ENCODE measurements at places on chromosomes 3 and 15. TPM values are rescaled to one million over a fixed set of nuclear protein-coding genes. Genes with fewer than 3 reads are reported as not detected.

MFSD1 gene
- 22.7 TPM for polyA plus RNA-seq

MKRN3 gene
- not detected for polyA plus RNA-seq

GPR27 gene
- polyA plus RNA-seq = 1.4 TPM

GOLGA8T gene
- polyA plus RNA-seq = not detected

OR5K2 gene
- polyA plus RNA-seq = not detected

IP6K1 gene
- polyA plus RNA-seq = 7.7 TPM

UNC13C gene
- 0.03 TPM for polyA plus RNA-seq

CAPN3 gene
- 22.1 TPM for polyA plus RNA-seq

HESX1 gene
- 1.00 TPM for polyA plus RNA-seq

CCR4 gene
- polyA plus RNA-seq = not detected

C15orf39 gene
- polyA plus RNA-seq = 7.2 TPM

GOLGA6A gene
- not detected for polyA plus RNA-seq

RASGRP1 gene
- polyA plus RNA-seq = 0.62 TPM

C3orf33 gene
- polyA plus RNA-seq = 1.4 TPM

C2CD4A gene
- 0.98 TPM for polyA plus RNA-seq

GOLGA6L7 gene
- not detected for polyA plus RNA-seq

ZMYND10 gene
- 1.2 TPM for polyA plus RNA-seq

FAM107A gene
- polyA plus RNA-seq = 22.4 TPM

CA12 gene
- 22.8 TPM for polyA plus RNA-seq

ATP13A4 gene
- 0.46 TPM for polyA plus RNA-seq

GOLGA6L1 gene
- polyA plus RNA-seq = not detected

LSMEM2 gene
- not detected for polyA plus RNA-seq

BSN gene
- 0.03 TPM for polyA plus RNA-seq

CD200R1L gene
- polyA plus RNA-seq = not detected

GRAMD1C gene
- polyA plus RNA-seq = 3.9 TPM
